T-cell (primary cell): ENCODE measurements at places on chromosomes 7 and 10.

DNA sequence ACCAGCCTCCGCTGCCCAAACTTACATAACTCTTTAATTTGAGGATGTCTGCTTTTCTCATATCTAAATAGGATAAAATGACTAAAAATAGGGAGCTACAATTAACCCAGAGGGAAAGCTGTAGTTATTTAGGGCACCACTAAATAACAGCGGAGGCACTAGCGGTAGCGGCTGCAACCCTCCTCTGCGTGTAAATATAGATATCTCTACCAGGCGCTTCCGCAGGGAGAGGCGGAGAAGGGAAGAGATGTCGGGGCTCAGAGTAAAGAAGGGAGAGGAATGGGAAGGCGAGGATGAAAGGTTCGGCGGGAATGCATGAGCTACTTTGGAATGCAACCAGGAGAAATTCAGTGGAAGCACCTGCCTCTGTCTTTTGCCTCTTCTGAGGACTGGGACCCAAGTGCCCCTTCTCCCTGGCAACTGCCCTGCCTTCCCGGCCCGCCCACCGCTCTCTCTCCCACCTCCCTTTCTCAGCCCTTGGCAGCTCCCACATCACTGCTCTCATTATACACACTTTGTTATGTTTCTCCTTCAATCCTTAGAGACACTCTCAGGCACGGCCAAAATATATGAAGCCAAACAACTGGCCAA is 698.3 kb downstream of the PARD3 start:
- no peak for DNase-seq

DNA sequence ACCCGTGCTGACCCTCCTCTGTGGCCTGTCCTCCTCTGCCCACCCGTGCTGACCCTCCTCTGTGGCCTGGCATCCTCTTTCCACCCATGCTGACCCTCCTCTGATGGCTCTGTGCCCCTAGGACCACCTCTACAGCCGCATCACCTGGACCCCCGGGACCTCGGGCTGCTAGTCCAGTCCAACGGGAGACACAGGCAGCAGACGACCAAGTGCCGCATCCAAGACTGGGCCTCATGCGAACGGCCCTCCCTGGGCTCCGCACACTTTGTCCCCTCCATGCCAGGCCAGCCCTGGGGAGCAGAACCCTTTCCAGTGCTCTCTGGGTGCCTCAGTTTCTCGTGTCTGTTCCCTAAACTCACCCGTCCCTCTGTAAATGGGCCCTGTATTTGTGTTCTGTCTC is 107.2 kb upstream of the RNF32 start:
- no peak for DNase-seq

DNA sequence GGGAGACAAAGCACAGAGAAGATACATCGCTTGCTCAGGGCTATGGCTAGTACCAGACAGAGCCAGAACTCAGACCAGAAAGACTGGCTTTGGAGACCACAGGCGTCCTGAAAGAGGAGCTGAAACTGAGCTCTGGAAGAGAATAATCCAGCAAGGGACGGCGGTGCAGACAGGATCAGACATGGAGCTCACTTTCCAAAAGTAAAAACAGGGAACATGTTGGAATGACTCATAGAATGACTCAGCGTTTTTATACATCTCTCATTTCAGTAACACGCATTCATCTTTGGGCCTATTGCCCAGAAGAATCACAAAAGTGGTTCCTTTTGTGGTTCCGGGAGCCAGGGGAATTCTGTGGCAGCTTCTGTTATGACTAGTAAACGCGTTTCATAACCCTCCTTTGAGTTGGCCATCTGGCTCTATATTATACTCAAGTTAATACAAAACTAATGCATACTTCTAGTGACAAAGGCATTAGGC is 37.2 kb downstream of the PLEKHS1 start:
- no peak for DNase-seq

GRCh38 chr7:154415709-154416399 is 363.7 kb downstream of the DPP6 start:
- DNase-seq: no peak

GRCh38 chr10:30453764-30454527 is 20.0 kb downstream of the MAP3K8 start:
- DNase-seq: no peak

DNA sequence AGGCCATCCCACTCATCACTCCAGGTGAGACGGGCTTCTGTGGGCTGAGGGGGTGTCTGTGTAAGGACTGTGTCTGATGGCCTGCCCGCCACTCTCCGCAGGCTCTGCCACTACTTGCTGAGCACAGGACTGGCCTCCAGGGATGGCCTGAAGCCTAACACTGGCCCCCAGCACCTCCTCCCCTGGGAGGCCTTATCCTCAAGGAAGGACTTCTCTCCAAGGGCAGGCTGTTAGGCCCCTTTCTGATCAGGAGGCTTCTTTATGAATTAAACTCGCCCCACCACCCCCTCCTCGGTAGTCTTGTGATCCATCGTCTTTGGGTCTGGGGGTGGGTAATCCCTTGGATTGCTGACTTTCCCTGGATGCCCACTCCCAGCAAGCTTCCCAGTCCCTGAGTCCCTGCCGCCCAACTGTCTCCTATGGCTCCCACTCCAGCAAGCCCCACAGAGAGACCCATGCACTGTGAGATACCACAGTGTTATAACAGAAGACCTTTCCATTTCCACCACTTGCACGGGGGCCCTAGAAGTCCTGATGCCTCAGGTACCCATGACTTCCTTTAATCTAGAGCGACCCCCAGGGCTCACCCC is 4.7 kb downstream of the FXYD4 start:
- no peak for DNase-seq

GRCh38 chr10:77974396-77975074 is 48.0 kb upstream of the DLG5 start:
- DNase-seq: no peak

DNA sequence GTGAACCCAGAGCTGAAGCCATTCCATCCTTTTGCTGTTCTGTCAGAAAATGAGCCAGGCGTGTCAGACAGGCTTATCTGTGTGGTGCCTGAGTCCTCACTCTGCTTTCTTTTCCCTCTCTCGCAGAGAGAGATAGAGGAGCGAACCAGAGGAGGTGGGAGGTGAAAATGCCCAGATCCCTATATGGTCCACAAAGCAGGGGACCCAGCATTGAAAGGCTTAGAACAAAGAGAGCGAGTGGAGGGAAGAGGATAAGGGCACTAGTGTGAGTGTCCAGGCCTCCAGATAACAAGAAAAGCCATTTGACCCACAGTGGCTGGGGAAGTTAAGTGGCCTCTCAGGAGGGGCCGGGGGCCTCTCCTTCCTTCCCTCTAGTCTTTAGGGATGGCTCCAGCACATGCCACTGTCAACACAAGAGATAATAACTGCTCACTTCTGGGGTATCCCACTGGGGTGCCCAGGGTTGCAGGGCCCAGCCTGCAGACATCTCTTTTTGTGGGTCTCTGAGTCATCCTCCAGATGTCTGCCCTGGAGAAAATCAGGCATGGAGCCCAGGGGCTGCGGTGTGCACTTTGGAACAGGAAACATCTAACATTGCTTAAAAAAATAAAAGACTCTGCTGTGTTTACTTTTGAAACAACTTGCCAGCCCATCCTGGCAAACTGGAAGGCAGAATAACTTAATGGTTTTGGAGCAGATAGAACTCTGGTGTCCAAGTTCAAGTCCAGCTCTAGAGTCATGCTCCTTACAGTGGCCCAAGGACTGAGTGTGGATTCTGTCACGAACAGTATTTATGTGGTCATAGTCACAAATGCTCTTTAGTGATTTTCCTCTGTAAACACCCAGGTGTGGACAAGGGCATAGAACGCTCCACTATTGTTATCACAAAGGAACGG is 189.5 kb downstream of the CXCL12 start:
- DNase-seq: no peak

DNA sequence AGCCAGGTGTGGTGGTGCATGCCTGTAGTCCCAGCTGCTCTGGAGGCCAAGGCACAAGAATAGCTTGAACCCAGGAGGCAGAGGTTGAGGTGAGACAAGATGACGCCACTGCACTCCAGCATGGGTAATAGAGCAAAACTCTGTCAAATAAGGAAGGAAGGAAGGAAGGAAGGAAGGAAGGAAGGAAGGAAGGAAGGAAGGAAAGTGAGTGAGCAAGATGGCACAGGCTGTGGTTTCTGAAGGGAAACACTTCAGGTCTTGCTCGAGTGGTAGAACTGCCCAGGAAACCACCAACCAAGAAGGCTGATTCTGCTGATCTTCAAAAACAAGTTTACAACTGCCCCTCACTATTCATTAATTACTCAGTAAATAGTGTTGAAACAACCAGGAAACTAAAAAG is 45.2 kb downstream of the EZH2 start:
- peak; percentile 16 for DNase-seq

GRCh38 chr7:29806208-29806994 is at the start of gene WIPF3:
TSS of gene WIPF3 (plus strand) at chr7:29806508. CDS start at chr7:29834725, 28,217 bp downstream.
- DNase-seq: no peak

DNA sequence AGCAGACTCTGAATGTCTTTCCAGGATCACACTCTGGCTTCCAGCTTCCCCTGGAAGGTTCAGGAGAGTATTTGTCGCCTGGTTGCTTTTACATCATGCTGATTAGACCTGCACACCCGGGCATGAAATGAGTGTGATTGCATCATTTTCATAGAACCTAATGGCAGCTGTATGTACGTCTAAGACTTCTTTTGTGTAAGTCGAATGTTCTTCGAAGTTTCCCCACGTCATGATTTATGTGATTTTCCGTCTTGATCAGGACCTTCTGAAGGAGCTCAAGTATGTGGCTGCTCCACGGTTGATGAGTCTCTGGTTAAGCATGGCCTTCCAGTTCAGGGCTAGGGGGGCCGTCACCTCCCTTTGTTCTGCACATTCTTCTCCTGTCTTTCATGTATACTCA is 4.5 kb downstream of the EIF4H start:
- DNase-seq: no peak

DNA sequence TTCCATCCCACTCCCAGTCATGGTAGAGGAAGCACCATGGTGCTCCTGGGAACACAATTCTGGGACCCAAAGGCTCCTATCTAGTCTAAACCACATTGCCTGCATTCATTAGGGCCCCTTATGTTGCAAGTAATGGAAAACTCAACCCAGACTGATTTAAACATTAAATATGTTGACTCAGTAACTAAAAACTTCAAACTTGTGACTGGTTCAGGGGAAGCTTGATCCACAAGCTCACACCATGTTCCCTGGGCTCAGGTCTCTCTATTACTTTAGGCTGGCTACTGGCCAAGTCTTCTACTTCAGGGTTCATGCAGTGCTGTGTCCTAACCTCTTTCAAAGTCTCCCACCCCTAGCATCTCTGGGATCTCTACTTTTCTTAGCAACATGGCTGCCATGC is 13.1 kb downstream of the WNT16 start:
- DNase-seq: no peak

GRCh38 chr10:7186387-7187018 is 224.3 kb downstream of the SFMBT2 start:
- DNase-seq: no peak

DNA sequence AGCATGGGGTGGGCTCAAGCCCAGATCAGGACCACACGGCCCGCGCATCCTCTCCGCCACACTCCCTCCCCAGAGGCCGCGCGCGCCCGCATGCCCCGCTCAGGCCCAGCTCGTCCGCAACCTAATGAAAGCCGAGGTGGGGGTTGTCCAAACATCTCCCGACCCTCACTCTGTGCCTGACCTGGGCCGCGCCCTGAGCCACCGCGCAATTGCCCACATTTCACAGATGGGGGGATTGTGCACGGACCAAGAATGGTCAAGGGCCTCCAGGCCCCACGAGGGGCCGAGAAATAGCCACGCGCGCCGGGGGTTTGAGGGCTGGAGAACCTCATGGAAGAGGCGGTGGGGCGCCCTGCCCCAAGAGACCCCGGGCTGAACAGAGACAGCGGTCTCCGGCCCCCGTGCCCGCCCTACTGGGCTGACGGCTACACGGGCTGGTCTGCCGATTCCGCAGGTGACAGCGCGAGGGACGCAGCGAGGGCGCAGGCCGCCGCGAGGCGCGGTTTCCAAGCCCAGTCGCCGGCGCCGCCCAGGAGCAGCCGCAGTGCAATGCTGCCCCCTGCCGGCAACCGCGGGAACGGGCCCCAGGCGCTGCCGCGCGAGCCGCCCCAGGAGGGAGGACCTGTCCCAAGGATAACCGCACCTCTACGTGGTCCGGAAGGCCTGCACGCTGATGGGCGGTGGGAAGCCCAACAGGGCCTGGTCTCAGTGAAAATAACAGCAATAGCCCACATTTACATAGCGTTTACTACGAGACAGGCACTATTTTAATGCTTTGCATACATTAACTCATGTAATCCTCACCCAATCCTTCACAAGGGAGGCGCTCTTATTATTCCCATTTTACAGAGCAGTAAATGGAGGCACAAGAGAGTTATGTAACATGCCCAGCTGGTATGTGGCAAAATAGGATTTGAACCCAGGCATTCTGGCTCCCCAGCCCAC is 10.5 kb upstream of the GRID1 start:
- DNase-seq: peak; percentile 68

- no peak for DNase-seq
Measured at GRCh38 chr10:77818378-77818777, 108.2 kb downstream of the DLG5 start.

- no peak for DNase-seq
Measured at GRCh38 chr7:67875558-67875957, 878.9 kb downstream of the TYW1 start.

DNA sequence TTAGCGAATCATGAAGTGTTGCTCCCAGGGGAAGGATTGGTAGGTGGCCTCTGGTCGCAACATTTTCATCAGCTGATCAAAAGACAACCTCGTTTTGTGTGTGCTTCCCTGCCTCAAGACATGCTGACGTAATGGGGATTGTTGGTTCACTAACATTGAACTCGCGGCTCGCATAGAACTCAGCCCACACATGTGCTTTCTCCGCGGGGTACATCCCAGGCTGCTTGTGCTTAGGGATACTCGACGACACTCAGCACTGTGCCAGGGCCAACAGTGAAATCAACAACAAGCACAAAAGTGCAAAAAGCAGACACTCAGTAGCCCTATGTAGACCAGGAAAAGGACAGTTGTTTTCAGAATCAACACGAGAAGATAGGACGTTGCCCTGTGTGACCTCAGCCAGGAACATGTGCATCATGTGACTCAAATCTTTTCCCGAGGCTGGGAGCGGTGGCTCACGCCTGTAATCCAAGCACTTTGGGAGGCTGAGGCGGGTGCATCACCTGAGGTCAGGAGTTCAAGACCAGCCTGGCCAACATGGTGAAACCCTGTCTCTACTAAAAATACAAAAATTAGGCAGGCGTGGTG is 20.8 kb downstream of the WIPI2 start:
- no peak for DNase-seq

GRCh38 chr7:99090771-99091542 is 53.0 kb downstream of the SMURF1 start:
- DNase-seq: no peak

DNA sequence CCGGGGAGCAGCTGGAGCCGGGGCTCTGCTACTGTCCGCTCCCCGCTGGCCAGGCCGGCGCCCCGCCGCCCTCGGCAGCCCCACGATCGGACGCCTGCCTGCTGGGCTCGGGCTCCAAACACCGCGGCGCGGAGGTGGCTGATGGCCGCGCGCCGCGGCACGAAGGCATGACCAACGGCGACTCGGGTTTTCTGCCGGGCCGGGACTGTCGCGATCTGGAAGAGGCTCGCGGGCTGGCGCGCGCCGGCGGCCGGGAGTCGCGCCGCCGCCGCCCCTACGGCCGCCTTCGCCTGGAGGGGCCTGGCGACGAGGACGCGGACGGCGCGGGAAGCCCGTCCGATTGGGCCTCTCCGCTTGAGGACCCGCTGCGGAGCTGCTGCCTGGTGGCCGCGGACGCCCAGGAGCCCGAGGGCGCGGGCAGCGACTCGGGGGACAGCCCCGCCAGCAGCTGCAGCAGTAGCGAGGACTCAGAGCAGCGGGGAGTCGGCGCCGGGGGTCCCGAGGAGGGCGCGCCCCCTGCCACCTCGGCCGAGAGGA is 570 bp downstream of the TBC1D12 start:
- DNase-seq: no peak

GRCh38 chr7:128267595-128267924 is 26.5 kb downstream of the LEP start:
- no peak for DNase-seq
